ENCODE measurements at places on chromosomes 1 and 21.

- DNase-seq = no peak
Measured at GRCh38 chr1:2840036-2840809, 38.7 kb upstream of the TTC34 start.

- no peak for DNase-seq
Measured at GRCh38 chr1:173342736-173343135, 134.4 kb upstream of the PRDX6 start.

GRCh38 chr1:60017508-60018205, 55.9 kb downstream of the C1orf87 start:
- DNase-seq = no peak

DNA sequence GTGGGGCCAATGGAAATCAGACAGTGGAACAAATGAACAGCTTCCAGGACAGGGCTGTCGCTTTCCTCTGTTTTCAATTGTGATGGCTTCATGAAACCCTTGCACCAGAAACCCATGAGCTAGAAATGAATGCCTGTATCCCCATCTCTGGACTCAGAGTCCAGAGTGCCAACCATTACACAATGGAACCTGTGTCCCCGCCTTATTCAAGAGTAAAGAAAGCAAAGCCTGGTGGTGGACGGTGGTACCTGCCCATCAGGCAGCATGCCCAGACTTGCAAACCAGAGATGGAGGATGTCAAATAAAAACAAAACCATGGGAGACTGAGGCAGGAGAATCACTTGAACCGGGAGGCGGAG, 4.4 kb upstream of the CAPN2 start:
- no peak for DNase-seq

- DNase-seq = peak; percentile 75
Measured at GRCh38 chr21:28783641-28784185, 209.0 kb downstream of the LTN1 start.

DNA sequence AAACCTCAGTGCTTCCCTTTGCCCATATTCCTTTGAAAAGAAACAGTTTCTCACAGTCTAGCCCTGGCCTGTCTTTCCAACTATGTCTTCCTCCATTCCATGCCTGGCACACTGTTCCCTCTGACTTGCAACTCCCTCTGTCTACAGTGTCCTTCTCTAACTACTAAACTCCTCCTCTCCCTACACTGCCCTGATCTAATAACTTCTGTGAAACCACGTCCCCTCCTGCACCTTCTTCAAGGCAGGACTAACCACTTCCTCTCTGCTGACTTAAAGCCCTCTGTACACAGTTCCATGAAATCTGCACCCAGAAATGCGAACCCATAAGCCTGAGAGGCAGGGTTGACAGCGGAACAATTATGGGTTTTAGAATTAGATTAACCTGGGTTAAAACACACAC, 62.2 kb upstream of the ATP1B1 start:
- no peak for DNase-seq

- no peak for DNase-seq
Measured at GRCh38 chr1:54273795-54274163, 73.8 kb downstream of the MRPL37 start.

DNA sequence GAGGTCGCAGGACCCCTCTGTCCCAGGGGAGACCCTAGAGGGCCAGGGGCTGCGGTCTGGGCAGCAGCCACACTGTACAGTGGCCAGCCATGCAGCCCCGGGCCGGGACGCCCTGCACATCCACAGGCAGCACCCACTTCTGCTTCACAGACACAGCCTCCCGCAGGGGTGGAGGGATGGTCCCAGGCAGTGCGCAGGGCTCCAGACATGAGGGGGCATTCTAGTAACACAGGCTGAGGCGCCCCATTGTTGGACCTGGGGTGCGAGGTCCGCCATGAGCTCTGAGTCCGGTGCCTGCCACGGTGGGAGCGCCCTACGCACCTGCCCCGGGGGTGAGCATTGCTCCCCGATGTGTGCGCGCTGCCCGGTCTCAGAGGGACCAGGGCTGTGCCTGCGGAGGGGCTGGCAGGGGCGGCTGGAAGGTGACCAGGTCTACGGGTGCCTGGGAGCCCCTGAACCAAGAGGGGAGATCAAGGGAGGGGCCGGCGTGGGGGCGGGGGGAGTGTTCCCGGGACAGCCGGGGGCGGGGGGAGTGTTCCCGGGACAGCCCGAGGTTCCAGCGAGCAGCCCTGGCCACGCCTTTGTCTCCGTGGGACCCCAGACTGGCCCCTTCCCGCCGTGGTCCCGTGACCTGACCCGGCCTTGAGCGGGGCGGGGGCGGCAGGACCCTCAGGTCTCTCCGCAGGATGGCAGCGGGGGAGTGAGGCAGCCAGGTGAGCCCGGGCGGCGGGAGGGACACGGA, 4.5 kb downstream of the MMEL1 start:
- DNase-seq = no peak

DNA sequence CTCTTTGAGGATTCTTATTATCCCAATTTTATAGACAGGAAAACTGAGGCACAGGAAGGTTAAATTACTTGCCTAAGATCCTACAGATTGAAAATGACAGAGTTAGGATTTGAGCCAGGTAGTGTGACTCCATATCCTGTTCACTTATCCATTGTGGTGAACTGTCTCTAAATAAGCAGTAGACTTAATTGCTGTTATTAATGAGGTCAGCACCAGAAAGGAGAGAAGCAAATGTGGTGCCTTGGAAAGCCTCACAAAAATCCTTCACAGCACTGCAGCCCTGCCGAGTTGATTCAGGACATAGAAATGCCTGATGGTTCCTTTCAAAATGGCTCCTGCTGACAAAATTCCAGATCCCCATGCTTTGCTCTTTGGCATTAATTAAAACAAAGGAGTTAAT, 193.3 kb upstream of the BEND5 start:
- DNase-seq = no peak

- DNase-seq = no peak
Measured at GRCh38 chr1:223189903-223190724, 47.1 kb upstream of the TLR5 start.

GRCh38 chr1:168742386-168742785, 13.4 kb upstream of the DPT start:
- no peak for DNase-seq

- DNase-seq = peak; percentile 43
Measured at GRCh38 chr1:214386747-214387146, 105.8 kb downstream of the SMYD2 start.

- DNase-seq = no peak
Measured at GRCh38 chr21:35203093-35203977, 154.2 kb upstream of the RUNX1 start.

DNA sequence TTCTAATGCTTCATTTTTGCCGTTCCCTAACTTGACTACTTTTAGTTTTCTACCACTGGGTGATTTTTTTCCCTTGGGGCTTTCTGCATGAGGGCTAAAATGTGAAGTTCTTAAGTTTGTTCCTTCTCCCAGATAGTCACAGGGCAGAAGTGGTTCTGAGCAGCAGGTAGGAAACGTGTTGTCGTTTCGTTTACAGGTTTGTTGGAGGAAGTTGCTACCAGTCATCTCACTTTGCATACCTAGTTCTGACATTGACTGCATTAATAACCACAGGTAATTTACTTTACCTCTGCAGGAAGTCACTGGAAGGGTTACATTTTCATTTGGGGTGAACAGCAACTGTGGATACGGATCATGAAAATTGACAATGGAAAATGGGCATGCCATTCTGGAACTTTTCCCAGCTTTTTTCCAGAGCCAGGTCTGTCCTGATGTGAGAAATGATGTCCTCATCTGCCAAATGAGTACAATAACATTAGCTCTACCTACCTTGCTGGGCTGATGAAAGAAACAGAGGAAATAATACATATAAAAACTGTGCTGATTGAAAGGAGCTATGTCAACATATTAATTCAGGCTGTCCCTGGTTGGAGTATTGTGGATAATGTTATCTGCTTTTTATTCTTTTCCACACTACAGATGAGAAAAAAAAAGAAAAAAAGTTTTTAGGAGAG, 94.2 kb downstream of the DISC1 start:
- DNase-seq = no peak

DNA sequence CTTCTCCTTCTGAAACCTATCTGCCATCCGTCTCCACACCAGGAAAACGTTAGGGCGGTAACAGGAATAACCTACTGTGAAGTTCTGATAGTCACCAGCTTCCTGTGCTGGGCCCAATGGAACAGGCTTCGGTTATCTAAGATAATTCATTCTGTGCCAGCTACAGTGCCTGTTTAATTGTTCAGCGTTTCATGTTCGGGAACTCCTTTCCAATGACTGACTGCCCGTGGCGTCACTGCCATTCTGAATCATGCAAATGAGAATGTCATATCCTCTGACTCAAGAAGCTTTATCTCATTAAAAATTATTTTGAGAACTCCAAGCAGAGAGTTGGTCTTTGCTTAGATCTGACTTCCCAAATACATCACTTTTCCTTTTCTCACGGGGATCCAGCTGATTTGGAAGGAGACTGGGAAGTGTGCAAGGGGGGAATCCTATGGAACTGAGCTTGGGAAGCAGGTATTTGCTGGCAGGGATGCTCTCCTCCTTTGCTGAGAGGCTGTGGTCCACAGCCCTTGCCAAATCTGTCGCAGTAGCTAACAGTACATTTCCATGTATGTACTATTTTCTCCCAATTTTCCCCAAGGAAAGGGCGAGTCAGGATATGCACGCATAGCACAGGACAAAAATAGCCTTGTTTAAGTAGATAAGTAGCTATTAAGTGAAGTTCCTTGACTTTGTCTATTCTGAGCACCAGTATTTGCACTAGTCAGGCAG, 358.7 kb downstream of the LTN1 start:
- no peak for DNase-seq

- no peak for DNase-seq
Measured at GRCh38 chr21:45088729-45089128, 14.3 kb downstream of the ADARB1 start.

DNA sequence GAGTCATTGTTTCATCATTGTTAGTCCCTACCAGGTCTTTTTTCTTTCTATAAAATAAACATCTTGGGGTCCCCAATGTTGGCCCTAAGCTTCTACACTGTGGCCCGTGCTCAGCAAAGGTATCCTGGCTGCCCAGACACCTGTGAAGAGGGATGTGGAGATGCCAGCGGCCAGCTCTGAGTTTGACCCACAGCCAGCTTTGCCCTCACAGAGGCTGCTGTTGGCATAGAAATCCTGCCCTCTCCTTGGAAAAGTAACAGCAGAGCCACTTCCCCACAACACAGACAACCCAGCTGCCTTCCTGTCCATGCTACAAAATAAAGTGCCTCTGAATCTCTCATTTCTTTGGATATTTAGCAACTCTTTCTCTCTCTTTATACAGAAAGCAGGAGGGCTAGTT, 6.0 kb downstream of the TRIM62 start:
- DNase-seq = no peak

Data from upper lobe of left lung (tissue), 6 donors.